ENCODE measurements at places on chromosomes 2 and 18. TPM values are rescaled to one million over a fixed set of nuclear protein-coding genes. Genes with fewer than 3 reads are reported as not detected.

- no peaks in the 10 kb centered on the region for H3K4me1 ChIP-seq
- H3K36me3 ChIP-seq: no peaks in the 10 kb centered on the region
- H3K27me3 ChIP-seq: no peaks in the 10 kb centered on the region
- H3K27ac ChIP-seq: no peak overlapping the region
Observed at GRCh38 chr18:45040879-45041278, 360.2 kb downstream of the SETBP1 start.

GRCh38 chr18:42114310-42114943 lies 159.4 kb downstream of the PIK3C3 start:
- H3K27ac ChIP-seq: no peak overlapping the region
- H3K27me3 ChIP-seq: no peaks in the 10 kb centered on the region
- peak; percentile 70 for DNase-seq
- H3K4me1 ChIP-seq: no peaks in the 10 kb centered on the region
- H3K36me3 ChIP-seq: peaks cover 13% of the 10 kb centered on the region

The KCNS3 gene
- 7.2 TPM for total RNA-seq

DNA sequence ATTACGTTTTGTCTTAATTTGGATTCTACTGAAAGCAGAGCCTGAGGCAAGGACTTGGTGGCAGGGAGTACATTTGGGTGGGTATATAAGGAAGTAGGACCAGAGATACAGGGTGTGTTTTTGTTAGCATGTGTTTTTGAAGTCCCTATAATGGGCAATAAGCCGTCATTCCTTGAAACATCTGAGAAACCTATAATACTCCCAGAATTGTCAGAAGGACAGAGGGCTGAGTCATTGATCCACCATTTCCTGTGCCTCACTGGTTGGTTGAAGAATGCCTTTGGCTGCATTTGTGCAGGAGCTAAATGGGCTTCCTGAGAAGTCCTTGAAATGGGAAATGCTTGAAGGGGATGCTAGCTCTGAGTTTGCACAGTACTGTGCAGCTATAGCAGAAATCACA lies 281.8 kb upstream of the ZEB2 start:
- no peak overlapping the region for H3K27ac ChIP-seq
- DNase-seq: no peak
- no peaks in the 10 kb centered on the region for H3K27me3 ChIP-seq
- no peak overlapping the region for H3K4me3 ChIP-seq
- H3K36me3 ChIP-seq: no peaks in the 10 kb centered on the region
- no peaks in the 10 kb centered on the region for H3K4me1 ChIP-seq

- H3K27me3 ChIP-seq: no peaks in the 10 kb centered on the region
- DNase-seq: no peak
- H3K4me1 ChIP-seq: no peaks in the 10 kb centered on the region
- H3K4me3 ChIP-seq: no peak overlapping the region
- no peak overlapping the region for H3K27ac ChIP-seq
- H3K36me3 ChIP-seq: no peaks in the 10 kb centered on the region
Observed at GRCh38 chr2:167579826-167580225, 667.6 kb downstream of the STK39 start.

GRCh38 chr2:200778038-200778437 lies 33.7 kb upstream of the BZW1 start:
- H3K36me3 ChIP-seq: no peaks in the 10 kb centered on the region
- no peak for DNase-seq
- H3K4me3 ChIP-seq: no peak overlapping the region
- H3K4me1 ChIP-seq: no peaks in the 10 kb centered on the region
- H3K27ac ChIP-seq: no peak overlapping the region
- no peaks in the 10 kb centered on the region for H3K27me3 ChIP-seq

DNA sequence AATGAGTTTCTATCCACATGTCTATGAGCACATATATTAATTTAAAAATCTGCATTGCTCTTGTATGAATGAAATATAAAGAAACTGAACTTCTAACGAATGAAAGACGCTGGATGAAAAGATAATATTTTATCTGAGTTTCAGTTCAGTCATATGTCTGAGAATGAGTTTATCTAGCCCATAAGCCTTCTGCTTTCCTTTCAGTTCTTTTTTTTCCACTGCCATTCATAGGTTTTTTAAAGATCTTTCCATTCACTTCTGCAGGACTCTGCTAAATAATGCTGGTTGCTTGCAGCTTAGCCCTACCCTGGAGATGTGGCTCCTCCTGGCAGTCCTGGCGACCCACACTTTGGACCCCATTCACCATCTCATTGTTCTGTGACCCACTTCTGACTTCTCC lies 109.0 kb downstream of the BCL2 start:
- no peak overlapping the region for H3K4me3 ChIP-seq
- H3K4me1 ChIP-seq: no peaks in the 10 kb centered on the region
- no peak overlapping the region for H3K27ac ChIP-seq
- H3K27me3 ChIP-seq: no peaks in the 10 kb centered on the region

The RGPD6 gene
- total RNA-seq: 18.0 TPM

The ANKRD30B gene
- total RNA-seq: not detected

The STARD6 gene
- not detected for total RNA-seq

GRCh38 chr2:199470361-199470671 lies 12.6 kb upstream of the SATB2 start:
- peak overlapping the region; percentile 61 for H3K4me3 ChIP-seq
- H3K27me3 ChIP-seq: peaks cover 51% of the 10 kb centered on the region
- H3K27ac ChIP-seq: no peak overlapping the region
- H3K36me3 ChIP-seq: no peaks in the 10 kb centered on the region

- no peak overlapping the region for H3K4me3 ChIP-seq
- DNase-seq: no peak
- peaks cover 8% of the 10 kb centered on the region for H3K36me3 ChIP-seq
- no peaks in the 10 kb centered on the region for H3K4me1 ChIP-seq
- H3K27me3 ChIP-seq: no peaks in the 10 kb centered on the region
Observed at GRCh38 chr2:108226564-108226963, 13.2 kb upstream of the SULT1C3 start.

- DNase-seq: no peak
- no peak overlapping the region for H3K4me3 ChIP-seq
- no peaks in the 10 kb centered on the region for H3K4me1 ChIP-seq
- H3K36me3 ChIP-seq: peaks cover 37% of the 10 kb centered on the region
- peaks cover 3% of the 10 kb centered on the region for H3K27me3 ChIP-seq
Observed at GRCh38 chr2:182917924-182918323, 51.5 kb upstream of the FRZB start.

DNA sequence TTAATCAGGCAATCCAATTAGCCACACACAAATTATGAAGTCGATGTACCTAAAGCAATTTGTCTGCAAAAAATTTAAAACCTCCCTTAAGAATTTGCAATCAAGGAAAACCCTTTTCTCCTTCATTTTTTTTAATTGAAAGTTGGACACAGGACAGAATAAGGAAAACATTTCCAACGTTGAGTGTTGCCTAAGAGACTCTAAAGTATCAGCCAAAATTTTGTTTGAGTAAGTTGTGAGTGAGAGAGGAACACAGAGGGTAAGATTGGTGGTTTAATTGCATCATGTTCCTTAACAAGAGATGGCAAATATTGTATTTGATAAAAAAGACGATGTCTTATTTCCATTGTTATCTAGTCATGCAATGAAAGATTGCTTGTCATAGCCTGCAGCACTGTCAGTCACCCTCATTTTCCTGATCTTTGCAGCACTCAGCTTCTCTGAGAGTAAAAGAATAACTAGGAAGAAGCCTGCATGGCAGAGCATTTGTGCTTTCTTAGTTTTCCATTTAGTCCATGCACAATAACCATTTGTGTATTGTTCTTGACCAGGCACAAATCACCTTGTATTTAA lies 115.5 kb downstream of the ICOS start:
- no peaks in the 10 kb centered on the region for H3K27me3 ChIP-seq
- no peaks in the 10 kb centered on the region for H3K4me1 ChIP-seq
- H3K4me3 ChIP-seq: no peak overlapping the region
- no peak for DNase-seq
- H3K27ac ChIP-seq: no peak overlapping the region

The TSPYL6 gene
- not detected for total RNA-seq

DNA sequence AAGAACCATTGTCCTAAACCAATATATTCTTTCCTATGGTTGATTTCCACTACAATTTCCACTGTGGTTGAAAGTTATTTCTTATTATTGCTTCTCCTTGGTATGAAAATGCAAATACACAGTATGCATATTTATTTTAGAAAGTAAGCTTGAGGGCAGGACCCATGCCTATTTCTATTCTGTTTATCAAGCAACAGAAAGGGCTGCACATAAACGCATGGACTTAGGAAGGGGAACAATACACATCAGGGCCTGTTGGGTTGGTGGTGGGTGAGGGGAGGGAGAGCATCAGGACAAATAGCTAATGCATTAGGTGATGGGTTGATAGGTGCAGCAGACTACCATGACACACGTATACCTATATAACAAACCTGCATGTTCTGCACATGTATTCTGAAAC lies 20.7 kb downstream of the SLC4A3 start:
- DNase-seq: no peak
- no peaks in the 10 kb centered on the region for H3K4me1 ChIP-seq
- no peak overlapping the region for H3K27ac ChIP-seq
- no peaks in the 10 kb centered on the region for H3K27me3 ChIP-seq
- H3K4me3 ChIP-seq: no peak overlapping the region

DNA sequence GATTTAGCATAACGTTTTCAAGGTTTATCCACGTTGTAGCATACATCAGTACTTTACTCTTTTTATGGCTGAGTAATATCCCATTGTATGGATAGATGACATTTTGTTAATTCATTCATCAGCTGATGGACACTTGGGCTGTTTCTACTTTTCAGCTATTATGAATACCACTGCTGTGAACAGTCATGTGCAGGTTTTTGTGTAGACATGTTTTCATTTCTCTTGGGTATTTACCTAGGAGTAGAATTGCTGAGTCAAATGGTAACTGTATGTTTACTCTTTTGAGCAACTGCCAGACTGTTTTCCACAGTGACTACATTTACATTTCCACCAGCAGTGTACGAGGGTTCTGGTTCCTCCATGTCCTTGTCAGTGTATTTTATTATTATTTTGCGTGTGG lies 33.9 kb downstream of the COX7A2L start:
- no peak overlapping the region for H3K4me3 ChIP-seq
- peaks cover 30% of the 10 kb centered on the region for H3K36me3 ChIP-seq
- no peaks in the 10 kb centered on the region for H3K27me3 ChIP-seq
- H3K4me1 ChIP-seq: no peaks in the 10 kb centered on the region

Data from H9 (cell line).